ENCODE measurements at places on chromosomes 3 and 15.

- no peak for DNase-seq
Observed at GRCh38 chr3:144003051-144003450, 31.4 kb downstream of the DIPK2A start.

- peak; percentile 61 for DNase-seq
Observed at GRCh38 chr3:195892105-195893043, 16.0 kb downstream of the TNK2 start.

DNA sequence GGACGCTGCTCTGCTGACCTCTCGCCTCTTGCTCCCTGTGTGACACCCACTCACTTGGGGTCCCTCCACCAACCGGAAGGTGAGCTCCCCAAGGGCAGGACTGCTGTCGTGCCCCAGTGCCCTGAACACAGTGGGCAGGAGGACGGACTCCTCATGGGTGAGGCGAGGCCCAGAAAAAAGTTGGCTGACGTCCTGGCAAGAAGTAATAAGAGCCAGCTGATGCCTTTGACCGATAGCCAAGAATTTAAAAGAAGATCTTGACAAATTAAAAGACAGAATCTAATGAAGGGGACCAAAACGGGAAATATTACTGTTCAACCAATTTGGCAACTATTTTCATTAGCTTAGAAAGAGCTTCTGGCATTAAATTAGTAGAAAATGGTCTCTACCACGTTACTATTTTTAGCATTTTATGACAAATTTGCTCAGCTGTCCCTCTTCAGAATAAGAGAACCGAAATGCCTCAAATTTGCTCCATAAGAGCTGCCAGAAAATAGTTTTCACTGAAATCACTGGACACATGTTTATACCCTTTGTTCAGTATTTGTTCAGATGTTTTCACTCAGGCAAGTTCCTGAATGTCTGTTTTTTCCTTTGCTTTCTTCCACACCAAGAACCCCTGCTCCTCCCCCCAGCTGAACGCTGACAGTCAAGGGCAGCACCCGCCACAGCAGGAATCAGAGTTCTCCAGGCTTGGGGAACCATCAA lies 60.5 kb downstream of the XXYLT1 start:
- no peak for DNase-seq

GRCh38 chr3:186682812-186683211 lies 17.0 kb downstream of the HRG start:
- no peak for DNase-seq

GRCh38 chr3:71290301-71290700 lies 293.2 kb downstream of the FOXP1 start:
- DNase-seq: no peak

DNA sequence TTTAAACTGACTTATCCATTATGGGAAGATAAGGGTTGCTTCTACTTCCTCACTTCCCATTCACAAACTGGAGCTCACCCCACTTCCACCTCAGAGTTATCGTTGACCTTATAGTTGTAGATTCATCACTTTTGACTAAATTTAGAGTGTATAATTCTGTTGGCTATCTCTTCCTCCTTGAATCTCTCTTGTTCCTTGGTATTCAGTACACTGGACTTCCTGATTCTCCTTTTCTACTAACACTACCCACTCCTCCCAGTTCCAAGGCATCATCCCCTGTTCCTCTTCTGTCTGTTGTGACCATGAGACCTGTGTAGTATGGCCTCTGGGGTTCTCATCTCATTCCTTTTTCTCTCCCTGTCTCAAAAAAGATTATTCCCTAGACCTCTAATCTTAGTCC lies 5.9 kb upstream of the GPR87 start:
- DNase-seq: no peak

GRCh38 chr3:1766384-1766783 lies 332.3 kb upstream of the CNTN4 start:
- peak; percentile 1 for DNase-seq

DNA sequence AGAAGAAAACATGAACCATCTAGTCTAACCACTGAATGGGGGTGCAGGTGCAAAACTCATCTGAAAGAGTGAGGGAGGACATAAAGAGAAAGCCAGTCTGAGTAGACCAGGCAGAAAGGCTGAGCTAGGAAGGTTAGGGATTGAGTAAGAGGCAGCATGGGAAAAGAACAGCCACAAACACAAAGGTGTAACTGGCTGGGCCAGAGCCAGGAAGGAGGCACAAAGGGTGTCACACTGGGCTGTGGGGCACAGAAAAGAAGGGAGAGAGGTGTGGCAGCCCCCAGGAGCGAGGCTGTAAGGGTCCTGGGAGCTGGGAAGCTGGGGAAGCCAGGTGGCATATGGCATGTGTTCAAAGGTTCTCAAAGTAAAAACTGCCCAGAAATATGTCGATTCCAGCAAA lies 18.7 kb downstream of the IGSF11 start:
- no peak for DNase-seq

- no peak for DNase-seq
Observed at GRCh38 chr15:52737720-52738119, 52.4 kb downstream of the ONECUT1 start.

DNA sequence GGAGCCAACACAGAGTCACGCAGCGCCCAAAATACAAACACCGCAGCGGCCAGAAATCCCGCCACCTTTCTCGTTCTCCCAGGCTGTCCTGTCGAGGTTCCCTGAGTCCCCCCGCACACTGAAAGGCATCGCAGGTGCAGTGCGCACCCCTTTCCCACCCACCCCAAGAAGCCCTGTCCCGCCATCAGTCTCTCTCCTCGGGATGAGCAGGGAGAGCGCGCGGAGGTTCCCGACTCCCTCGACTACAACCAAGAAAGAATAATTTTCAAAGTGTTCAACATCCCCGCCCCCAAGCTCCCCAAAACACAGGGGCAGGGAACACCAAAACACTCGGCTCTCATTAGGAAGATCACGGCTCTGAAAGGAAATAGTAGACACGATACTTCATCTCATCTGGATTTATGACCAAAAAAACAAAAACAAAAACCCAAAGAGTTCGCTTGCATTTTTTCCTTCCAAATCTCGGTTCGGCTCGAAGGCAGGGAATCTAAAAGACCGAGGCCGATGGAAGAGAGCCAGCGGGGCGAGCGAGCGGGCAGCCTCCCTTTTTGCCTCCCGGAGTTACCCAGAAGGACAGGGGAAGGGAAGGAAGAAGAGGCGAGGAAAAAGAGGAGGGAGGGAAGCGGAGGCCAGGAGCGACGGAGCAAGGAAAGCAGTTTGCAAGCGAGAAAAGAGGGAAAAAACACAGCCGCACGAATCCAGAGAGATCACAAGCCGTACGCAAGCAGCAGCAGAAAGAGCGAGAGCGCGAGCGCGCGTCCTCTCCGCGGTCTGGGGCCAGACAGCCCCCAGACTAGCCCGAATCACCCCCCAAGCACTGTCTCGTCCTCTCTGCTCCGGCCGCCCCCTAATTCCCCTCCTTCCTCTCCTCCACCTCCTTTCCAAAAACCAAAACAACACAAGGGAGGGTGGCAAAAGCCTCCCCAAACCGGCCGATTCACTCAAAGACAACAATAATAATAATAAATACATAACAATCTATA lies 808 bp downstream of the BCL6 start:
- DNase-seq: peak; percentile 68

GRCh38 chr3:30970183-30970582 lies 75.7 kb upstream of the GADL1 start:
- DNase-seq: no peak

- DNase-seq: no peak
Observed at GRCh38 chr15:50576166-50576565, 29.7 kb upstream of the USP50 start.

DNA sequence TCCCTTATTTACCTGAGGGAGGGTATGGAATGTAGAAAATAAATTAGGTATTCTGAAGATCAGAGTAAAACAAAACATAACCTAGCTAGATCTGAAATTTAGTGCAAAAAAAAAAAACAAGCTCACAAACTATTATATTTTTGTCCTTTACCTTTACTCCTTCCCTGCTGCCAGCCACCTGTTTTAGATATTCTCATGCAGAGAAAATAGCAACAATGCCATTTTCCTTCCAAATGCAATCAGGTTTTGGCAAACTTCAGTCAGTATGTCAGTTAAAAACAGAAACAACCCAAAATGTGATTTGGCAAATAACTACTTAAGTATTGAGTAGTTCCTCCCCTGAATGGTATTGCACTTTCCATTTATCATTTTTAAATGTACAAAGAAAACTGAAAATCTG lies 35.8 kb downstream of the PEAK1 start:
- no peak for DNase-seq
